Cardiac muscle cell (in vitro differentiated cells and primary cell): ENCODE measurements at places on chromosomes 6 and 20. TPM values are rescaled to one million over a fixed set of nuclear protein-coding genes. Genes with fewer than 3 reads are reported as not detected.

Gene HNF4A
- not detected in 2 replicates for polyA plus RNA-seq

Gene SLC17A9
- polyA plus RNA-seq: 1.8 and 4.1 TPM in 2 replicates

Gene DNMT3B
- polyA plus RNA-seq: 10.2 and 14.8 TPM in 2 replicates

Gene ASF1A
- 27.9 and 41.2 TPM in 2 replicates for polyA plus RNA-seq

Gene EDN1
- 1.2 and 2.0 TPM in 2 replicates for polyA plus RNA-seq

Gene CST2
- polyA plus RNA-seq: not detected in 2 replicates

Gene CST4
- not detected in 2 replicates for polyA plus RNA-seq

Gene EHMT2
- 89.6 and 115 TPM in 2 replicates for polyA plus RNA-seq

Gene HMGCLL1
- polyA plus RNA-seq: 13.6 and 50.3 TPM in 2 replicates

Gene MCHR2
- not detected in 2 replicates for polyA plus RNA-seq

Gene TRIM10
- polyA plus RNA-seq: not detected in 2 replicates

Gene EFCAB8
- polyA plus RNA-seq: 0.54 TPM in 1 of 2 replicates, not detected in the other

Gene ADGRG6
- polyA plus RNA-seq: 2.4 and 3.7 TPM in 2 replicates

Gene SALL4
- 13.6 and 24.0 TPM in 2 replicates for polyA plus RNA-seq

Gene ANGPT4
- 0.15 TPM in 1 of 2 replicates, not detected in the other for polyA plus RNA-seq

Gene TMEM244
- not detected in 2 replicates for polyA plus RNA-seq

Gene RAET1L
- not detected in 2 replicates for polyA plus RNA-seq

Gene MAP7
- polyA plus RNA-seq: 4.1 and 8.0 TPM in 2 replicates

Gene TMEM200A
- polyA plus RNA-seq: not detected in 2 replicates

Gene AGPAT4
- polyA plus RNA-seq: 13.9 and 18.1 TPM in 2 replicates

Gene PCMTD2
- polyA plus RNA-seq: 50.4 and 51.0 TPM in 2 replicates

Gene MDFI
- polyA plus RNA-seq: 27.5 and 27.9 TPM in 2 replicates

Gene INSM1
- not detected in 2 replicates for polyA plus RNA-seq

Gene MAK
- polyA plus RNA-seq: 0.49 and 0.77 TPM in 2 replicates

Gene SRMS
- polyA plus RNA-seq: not detected in 2 replicates

Gene OVOL2
- not detected in 2 replicates for polyA plus RNA-seq

Gene GPR63
- polyA plus RNA-seq: 1.8 TPM in 1 of 2 replicates, not detected in the other

Gene HLA-G
- 0.12 and 0.16 TPM in 2 replicates for polyA plus RNA-seq

Gene NKX2-2
- not detected in 2 replicates for polyA plus RNA-seq

Gene ACSS1
- not detected in 2 replicates for polyA plus RNA-seq

Gene OR12D3
- polyA plus RNA-seq: not detected in 2 replicates
